T-helper 17 cell (primary cell): ENCODE measurements at places on chromosomes 6 and 20. TPM values are rescaled to one million over a fixed set of nuclear protein-coding genes. Genes with fewer than 3 reads are reported as not detected.

The RSPO4 gene
- total RNA-seq: not detected

The ISM1 gene
- total RNA-seq: 7.8 TPM

The SLC44A4 gene
- total RNA-seq: 0.10 TPM

The DEFB124 gene
- not detected for total RNA-seq

The BCKDHB gene
- total RNA-seq: 10.3 TPM

The DYNLRB1 gene
- 52.8 TPM for total RNA-seq

The RIPOR2 gene
- total RNA-seq: 296 TPM

The LY6G6D gene
- not detected for total RNA-seq

The CLVS2 gene
- not detected for total RNA-seq

The SMPDL3A gene
- 0.15 TPM for total RNA-seq

The KCNK16 gene
- not detected for total RNA-seq

The BTNL2 gene
- not detected for total RNA-seq

The BEND3 gene
- 1.7 TPM for total RNA-seq

The CDH26 gene
- 0.37 TPM for total RNA-seq

The POPDC3 gene
- total RNA-seq: not detected

The RAMACL gene
- total RNA-seq: 0.82 TPM

The GMPR gene
- 0.52 TPM for total RNA-seq

The SLC4A11 gene
- 1.3 TPM for total RNA-seq

The TMEM244 gene
- total RNA-seq: not detected

- DNase-seq: no peak
Observed at GRCh38 chr6:34132486-34133185, 13.3 kb downstream of the GRM4 start.

DNA sequence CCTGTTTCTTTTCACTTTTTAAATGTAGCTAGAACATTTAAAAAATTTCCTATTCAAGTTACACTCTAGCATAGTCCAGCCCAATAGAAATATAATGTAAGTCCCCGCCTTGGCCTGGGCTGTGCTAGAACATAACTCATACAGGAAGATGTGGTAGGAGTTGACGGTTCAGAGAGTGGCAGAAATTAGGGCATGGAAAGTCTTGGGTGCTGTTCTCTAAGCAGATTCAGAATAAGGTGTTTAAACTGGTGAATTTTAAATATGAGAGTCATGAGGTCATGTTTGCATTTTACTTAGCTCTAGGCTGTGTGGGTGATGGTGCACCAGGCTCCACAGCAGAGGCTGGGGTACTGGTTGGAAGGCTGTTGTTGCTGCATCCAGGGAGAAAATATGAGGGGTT lies 256.5 kb downstream of the FARS2 start:
- DNase-seq: no peak

GRCh38 chr6:6191476-6191875 lies 129.0 kb downstream of the F13A1 start:
- no peak for DNase-seq

GRCh38 chr20:10523443-10523842 lies 88.3 kb downstream of the SLX4IP start:
- no peak for DNase-seq

GRCh38 chr6:138607478-138608433 lies 108.5 kb upstream of the NHSL1 start:
- no peak for DNase-seq

- no peak for DNase-seq
Observed at GRCh38 chr20:39532205-39532604, 570.1 kb downstream of the DHX35 start.

DNA sequence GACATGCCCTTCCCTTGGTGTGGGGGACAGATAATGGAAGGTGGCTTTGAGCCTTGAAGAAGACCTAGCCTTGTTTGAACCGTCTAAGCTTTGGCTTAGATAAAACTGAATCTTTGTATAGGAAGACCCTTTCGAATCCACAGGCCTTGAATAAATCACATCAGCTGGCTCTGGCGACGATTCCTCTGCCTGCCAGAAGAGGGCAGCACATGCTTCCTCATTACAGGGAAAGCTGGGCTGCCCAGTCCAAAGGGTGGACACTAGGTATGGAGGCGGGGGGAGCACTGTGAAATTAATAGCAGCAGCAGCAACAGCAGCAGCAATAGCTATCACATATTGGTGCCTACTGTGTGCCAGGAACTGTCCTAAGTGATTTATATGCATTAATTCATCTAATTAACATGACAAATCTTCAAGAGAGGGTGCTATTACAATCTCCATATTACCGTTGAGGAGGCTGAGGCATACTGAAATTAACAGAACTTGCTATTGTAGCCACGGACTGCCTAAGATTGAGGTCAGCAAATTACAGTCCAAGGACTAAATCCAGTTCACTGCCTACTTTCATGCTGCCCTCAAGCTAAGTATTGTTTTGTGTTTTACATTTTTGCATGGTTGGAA lies 85.1 kb downstream of the CLIC5 start:
- DNase-seq: peak; percentile 42

- DNase-seq: no peak
Observed at GRCh38 chr20:57445298-57445697, 54.1 kb downstream of the RBM38 start.

GRCh38 chr20:33679758-33680485 lies 5.7 kb upstream of the NECAB3 start:
- DNase-seq: no peak

- DNase-seq: no peak
Observed at GRCh38 chr6:109795994-109796555, 105.0 kb downstream of the FIG4 start.

GRCh38 chr20:45174434-45175364 lies at the start of gene PI3:
PI3 (plus strand) TSS chr20:45174902; CDS start chr20:45174923, 21 bp downstream.
- no peak for DNase-seq

GRCh38 chr20:49286689-49287551 lies 9.1 kb upstream of the ZNFX1 start:
- DNase-seq: no peak

DNA sequence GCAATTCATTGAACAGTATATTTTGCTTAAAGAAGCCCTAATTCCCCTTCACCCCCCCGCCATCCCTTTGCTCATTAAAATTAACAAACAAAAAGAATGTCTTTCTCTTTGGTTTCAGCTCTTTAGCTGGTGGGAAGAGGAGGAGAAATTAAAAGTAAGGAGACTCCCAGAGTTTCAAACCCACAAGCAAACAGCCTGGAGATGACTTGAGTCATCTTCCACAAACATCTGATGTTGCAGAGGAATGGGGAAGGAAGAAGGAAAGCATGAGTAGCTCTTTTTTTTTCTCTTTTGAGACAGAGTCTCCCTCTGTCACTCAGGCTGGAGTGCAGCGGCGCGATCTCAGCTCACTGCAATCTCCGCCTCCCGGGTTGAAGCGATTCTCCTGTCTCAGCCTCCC lies 189.6 kb downstream of the ADAT2 start:
- DNase-seq: no peak

GRCh38 chr6:12115001-12115400 lies 102.9 kb downstream of the HIVEP1 start:
- DNase-seq: no peak

DNA sequence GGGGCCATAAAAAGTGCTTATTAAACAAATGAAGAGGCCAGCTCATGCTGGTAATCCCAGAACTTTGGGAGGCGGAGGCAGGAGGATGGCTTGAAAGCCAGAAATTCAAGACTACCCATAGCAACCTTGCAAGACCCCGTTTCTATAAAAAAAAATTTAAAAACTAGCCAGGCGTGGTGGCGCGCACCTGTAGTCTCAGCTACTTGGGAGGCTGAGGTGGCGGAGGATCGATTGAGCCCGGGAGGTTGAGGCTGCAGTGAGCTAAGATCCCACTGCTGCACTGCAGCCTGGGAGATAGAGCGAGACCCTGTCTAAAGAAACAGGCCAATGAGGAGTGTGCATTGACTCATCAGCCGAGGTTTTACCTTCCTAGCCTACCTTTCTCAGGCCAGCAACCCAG lies 15.2 kb downstream of the NPEPL1 start:
- no peak for DNase-seq

GRCh38 chr6:167644412-167645132 lies 182.1 kb upstream of the AFDN start:
- no peak for DNase-seq

GRCh38 chr6:148770408-148771211 lies 23.8 kb downstream of the UST start:
- no peak for DNase-seq

GRCh38 chr6:160766989-160767646 lies 65.1 kb downstream of the PLG start:
- DNase-seq: peak; percentile 30

DNA sequence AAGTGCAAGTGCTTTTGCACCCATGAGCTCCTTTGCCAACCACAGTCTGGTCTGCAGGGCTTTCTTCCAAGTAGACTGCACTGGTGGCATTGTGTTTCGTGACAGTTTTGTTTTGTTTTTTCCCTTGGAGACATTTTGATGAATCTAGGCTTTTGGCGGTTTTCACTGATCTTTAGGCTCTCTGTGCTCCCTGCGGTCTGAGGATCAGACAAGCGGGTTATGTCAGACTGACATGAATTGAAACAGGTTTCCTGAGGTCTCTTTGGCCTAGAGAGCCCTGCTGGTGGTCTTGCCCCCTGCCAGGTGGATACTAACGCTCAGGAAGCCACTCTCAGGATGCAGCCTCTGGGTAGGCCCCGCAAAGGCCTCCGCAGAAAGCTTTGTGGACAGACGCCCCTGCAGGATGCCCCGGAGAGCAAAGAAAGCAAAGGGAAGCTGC lies 555.4 kb upstream of the AGPAT4 start:
- no peak for DNase-seq

DNA sequence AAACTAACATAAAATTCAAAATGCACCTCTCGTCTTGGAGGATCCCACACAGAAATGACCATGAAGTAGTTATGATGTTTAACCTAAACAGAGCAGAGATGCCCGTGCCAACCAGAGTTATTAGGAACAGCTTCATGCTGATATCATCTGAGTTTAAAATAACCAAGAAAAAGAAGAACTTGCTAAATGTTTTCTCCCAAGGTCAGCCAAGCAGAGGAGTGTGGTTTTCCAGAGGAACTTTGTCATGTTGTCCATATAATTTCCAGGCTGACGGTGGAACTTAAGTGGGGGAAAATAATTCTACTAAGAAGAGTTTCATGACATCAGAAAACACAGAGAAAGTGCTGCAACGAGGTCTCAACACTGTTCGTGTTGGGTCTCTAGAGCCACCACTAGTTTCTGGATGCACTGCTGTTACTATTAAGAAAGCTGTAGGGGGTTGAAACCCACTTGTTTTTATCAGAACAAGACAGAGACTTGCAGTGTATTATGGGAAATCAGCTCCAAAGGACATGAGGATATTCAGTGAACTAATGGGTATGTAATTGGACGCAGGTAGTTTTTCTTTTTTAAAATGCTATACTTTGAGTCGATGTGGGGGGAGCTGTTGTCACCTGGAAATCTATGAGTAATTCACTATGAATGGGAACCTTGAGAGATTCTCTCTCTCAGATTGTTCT lies 5.2 kb downstream of the AGPAT4 start:
- no peak for DNase-seq

DNA sequence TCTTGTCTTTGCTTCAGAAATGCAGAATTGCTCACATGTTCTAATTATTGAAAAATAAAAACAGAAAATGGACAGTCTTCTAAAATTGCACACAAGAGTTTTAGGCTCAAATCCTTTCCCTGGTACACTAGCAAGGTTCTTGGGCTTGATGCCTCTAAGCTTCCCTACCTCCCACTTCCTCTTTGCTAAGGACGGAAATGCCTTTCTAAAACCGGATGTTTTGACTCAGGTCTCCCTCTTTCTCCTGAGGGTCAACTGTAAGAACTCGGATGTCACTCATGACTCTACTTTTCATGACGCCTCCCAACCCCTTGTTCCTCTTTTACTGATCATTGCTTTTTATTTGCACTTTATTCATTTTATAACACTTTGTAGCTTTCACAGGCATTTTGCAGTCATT lies 613.5 kb downstream of the C6orf118 start:
- DNase-seq: no peak

DNA sequence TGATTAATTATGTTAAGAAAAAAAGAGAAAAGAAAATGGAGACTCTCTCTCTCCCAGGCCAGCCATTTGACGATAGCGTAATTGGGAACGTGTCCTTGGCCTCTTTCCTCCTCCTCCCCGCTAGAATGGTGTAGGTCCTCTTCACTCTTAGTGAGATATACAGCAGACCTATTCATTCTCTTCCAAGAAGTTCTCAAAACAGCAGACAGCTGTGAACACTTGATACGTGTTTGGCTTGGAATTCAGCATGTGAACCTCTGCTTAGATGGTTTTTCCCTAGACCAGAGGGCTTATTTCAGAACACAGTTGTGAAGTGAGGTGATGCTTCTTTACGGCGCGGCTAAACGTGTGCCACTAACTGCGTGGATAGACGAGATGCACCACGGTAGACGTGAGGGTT lies 32.6 kb upstream of the TULP4 start:
- no peak for DNase-seq

DNA sequence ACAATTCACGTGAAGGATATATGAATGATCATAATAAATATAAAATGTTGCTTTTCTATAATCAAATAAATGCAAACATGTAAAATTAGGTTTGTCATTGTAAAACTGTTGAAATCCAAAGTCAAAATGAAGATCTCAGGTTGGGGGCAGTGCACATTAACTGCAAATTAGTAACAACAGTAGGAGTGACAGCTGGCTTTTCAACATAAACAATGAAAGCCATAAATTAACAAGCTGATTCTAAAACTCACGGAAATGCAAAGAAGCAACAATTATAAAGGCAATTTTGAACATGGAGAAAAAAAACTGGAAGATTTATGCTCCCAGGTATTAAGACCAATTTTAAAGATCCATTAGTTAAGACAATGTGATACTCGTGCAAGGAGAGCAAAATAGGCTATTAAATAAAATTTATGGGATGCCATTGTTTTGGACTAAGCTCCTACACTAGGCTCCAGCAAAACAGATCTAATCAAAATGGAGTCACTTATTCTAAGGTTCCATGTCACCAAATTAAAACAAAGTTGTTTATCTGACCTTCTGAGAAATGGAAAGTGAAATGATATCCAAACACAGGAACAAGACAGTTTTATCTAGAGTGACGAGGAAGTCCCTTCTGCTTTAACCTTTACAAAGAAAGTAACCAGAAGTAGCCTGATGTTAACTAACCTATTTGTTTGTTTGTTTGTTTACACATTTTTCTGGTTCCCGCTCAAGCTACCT lies 770.8 kb downstream of the EPHA7 start:
- DNase-seq: no peak

DNA sequence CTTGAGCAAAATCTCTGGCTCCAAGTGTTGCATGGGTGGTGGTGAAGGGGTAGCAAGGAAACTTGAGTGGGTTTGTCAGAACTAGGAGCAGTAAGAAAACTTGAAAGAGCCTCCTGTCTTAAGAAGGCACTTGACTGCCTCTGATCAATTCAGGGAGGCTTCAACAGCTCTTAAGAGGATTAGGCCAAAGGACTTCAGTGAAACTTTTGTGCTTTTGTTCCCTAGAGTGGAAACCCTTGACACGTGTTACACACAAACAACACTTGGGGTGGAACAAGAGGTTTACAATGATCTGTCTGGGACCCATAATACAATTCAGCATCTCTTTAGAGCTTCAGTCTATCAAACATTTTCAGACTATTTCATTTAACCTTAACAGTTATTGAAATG lies 80.1 kb upstream of the ARMC2 start:
- no peak for DNase-seq

- DNase-seq: no peak
Observed at GRCh38 chr6:56951049-56951831, 3.7 kb upstream of the BEND6 start.

GRCh38 chr6:154878871-154879491 lies 116.1 kb upstream of the TIAM2 start:
- DNase-seq: no peak
